ENCODE measurements at places on chromosomes 11 and 22.

DNA sequence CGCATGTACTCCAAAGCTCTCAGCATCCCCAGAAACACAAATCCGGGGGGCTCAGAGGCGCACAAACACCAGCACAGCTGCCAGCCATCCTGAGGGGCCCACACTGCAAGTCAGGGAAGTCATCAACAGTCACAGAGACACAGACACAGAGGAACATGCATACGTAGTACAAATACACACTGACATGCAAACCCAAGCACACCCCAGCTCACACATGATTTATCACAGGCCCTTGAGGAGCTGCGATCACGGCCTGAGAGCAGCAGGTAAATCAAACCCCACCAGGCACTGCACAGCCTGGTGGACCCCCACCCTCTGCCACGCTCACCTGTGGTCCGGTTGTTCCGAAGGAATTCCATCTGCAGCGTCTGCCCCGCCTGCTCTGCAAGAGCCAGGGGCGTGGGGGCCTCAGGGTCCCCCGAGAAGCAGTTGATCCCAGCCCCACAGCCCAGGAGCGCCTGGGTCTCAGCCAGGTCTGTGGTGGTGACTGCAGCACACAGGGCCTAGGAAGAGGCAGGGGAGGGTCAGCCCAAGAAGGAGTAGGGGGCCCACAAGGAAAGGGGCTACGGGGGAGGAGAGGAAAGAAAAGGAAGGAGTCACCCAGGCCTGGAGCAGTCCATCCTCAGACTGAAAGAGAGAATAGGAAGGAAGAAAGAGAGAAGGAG is 28.5 kb upstream of the PDE2A start:
- no peak for DNase-seq

DNA sequence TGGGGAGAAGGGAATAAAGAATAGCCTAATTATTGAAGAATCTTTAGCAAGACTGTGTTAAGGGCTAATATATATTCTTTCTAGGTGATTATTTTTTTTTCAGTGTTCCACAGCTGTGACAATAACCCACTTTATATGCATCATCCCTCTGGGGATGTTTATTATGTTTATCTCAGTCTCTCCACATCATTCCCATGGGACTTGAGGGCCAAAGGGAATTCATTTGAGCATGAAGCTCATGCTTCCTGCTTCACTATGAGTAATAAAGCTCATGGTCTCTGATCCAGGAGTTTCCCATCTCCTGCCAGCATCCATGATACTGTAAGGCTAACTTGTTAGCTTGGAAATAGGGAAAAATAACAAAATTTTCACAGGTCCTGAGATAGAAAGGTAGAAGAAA is 1888.4 kb downstream of the LRRC4C start:
- no peak for DNase-seq

- no peak for DNase-seq
Observed at GRCh38 chr11:59191095-59191494, 19.2 kb downstream of the DTX4 start.

DNA sequence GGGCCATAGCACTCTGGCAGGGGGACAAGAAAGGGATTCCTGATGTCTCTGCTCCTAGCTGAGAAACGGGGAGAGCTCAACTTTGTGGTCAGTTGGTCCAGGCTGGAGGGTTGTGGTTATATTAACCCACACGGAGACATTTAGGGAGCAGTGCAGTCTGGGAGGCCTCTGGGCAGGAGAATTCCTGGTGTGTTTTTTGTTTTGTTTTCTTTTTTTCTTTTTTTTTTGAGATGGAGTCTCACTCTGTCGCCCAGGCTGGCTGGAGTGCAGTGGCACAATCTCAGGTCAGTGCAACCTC is 88.0 kb upstream of the SHISAL1 start:
- no peak for DNase-seq

DNA sequence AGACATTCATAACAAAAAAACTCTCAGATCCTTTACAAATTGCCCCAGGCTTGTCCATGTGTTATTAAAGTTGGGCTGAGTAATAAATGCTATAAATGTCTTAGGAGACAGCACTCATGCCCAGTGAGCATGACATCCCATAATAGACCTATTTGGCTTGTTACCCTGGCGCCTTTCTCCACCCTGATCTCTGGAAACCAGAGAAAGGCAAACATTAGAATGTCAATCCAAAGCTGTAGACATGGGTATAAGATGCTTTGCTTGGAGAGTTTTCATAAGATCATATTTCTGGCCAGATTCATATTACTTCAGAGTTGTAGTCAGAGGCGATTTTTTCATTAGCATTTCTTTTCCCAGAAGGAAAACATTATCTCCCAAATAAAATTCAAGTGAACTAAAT is 161.3 kb upstream of the UBASH3B start:
- no peak for DNase-seq

GRCh38 chr11:85740481-85741400 is 54.7 kb upstream of the CCDC89 start:
- DNase-seq: no peak

DNA sequence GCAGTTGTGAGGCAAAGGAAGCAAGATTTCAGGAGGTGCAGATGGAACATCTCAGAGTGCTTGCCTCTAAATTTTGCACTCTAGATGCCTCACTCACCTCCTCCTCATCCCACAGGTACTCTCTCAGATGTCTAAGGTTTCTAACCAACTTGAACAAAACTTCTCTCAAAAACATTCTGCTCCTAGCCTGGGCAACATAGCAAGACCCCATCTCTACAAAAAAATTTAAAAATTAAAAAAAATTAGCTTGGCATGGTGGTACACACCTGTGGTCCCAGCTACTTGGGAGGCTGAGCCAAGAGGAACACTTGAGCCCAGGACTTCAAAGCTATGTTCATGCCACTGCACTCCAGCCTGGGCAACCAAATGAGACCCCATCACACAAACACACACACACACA is 4.2 kb downstream of the ZNF280A start:
- no peak for DNase-seq

GRCh38 chr11:34644669-34645406 is 23.9 kb downstream of the EHF start:
- no peak for DNase-seq

DNA sequence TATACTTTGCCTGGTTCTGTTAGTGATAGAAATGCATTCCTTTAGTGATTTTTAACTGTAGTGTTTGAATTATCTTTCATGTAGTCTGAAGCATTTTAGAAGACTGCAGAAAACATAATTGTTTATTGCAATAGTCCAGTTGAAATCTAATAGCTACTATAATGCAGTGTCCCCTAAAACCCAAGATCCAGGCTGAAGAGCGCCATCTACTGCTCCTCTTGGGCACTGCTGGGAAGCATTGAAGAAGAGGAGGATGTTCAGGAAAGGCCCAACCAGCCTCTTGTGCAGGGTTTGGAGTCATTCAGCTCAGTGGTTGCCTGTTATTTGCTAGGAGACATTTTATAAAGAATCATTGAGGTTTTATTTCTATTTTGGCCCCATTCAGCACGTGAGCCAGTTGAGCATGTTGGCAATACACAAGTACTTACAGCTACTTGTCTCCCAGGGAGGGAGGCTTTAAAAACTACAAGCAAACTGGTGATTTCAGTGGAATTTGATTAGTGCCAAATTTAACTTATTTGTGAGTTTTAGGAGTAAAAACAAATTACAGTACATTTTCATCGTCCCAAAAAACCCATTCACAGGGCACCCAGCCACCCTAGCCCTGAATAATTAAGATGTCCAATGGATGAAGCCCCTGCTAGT is 74.9 kb upstream of the HORMAD2 start:
- DNase-seq: peak; percentile 51

DNA sequence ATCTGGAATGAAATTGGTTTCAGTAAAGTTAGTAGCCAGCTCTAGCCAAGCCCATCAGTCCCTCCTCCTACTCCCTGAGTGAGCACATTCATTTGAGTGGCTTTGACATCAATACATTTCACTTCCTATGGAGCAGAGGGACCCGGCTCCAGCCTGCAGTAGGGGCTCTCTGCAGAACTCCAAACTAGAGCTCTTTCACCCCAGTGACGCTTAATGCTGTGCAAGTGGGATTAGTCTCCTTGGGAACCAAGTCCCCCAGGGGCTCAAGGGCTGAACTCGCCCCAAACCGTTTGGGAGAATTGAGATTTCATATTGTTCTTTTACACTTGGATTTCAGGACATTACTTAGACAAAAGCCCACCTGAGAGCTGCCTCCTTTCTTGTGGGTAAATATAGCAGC is 4.4 kb upstream of the FAM181B start:
- no peak for DNase-seq

DNA sequence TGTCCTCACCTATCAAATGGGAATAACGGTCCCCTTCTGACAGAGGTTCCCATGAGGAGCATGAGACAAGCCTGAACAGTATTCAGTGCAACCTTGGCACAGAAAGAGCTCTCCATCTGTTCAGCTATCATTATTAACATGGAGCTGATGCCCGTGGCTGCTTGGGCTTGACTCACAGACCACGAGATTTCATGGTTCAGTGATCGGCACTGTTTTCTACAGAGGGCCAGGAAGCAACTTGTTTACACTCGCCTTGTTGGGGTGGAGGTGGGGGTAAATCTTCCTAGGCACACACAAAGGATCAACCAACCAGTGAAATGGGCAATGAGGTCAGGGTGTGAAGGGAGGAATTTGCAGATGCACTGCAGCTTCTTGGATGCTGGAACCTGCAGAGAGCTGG is 88.2 kb downstream of the CWC15 start:
- DNase-seq: no peak

GRCh38 chr11:62439785-62440602 is 21.2 kb downstream of the SCGB1A1 start:
- no peak for DNase-seq

GRCh38 chr11:18080451-18080850 is 25.4 kb downstream of the SAAL1 start:
- DNase-seq: no peak

- DNase-seq: no peak
Observed at GRCh38 chr11:24861440-24861839, 364.6 kb downstream of the LUZP2 start.

GRCh38 chr11:2250485-2250884 is 19.9 kb downstream of the ASCL2 start:
- DNase-seq: no peak

DNA sequence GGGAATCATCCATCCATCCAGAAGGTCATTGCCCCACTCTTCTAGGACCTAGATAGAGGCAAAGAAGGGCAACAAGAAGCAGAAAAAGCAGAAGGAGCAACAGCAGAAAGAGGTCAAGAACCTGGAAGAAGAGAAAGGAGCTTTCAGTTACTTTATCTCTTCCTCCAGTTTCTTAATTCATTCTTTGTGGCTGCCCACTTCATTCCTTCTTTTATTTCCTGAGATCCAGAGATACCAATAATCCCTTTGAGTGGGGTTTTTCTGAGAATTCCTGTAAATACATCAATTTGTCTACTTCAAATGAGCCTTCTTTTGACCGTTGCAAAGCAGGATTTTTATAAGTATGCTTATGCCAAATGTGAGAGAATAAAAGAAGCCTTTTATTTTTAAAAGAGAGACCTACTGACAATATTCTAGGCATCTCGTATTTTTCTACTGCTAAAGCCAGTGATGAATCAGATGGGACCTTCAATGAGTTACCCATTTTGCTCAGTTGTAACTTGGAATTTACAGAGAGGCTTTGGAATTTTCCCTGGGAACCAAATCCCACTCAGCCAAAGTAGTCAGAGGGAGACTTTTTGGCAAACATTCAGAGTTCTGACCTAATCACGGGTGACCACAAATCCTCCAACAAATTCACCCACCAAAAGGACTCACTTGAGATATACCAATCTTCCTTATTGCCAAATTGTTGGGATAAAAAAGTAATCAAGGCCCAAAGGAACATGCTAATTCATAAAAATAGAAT is 54.9 kb downstream of the ZC3H12C start:
- no peak for DNase-seq

DNA sequence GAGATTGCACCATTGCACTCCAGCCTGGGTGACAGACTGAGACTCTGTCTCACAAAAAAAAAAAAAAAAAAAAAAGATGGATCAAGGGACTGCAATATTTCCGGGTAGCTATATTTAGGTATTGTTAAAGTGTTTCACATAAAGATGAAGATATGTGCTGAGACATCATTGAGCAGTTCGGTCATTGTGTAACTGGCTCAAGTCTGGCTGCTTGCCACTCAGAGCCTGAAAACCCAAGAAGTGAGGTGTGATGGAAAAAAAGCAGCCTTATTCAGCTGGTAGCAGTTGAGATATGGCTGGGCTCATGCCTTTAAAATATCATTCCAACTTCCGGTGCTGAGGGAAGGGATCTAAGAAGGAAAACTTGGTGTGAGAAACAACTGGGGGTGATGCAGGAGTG is 46.9 kb downstream of the LUZP2 start:
- no peak for DNase-seq

- no peak for DNase-seq
Observed at GRCh38 chr11:70509476-70509875, 111.1 kb downstream of the CTTN start.

DNA sequence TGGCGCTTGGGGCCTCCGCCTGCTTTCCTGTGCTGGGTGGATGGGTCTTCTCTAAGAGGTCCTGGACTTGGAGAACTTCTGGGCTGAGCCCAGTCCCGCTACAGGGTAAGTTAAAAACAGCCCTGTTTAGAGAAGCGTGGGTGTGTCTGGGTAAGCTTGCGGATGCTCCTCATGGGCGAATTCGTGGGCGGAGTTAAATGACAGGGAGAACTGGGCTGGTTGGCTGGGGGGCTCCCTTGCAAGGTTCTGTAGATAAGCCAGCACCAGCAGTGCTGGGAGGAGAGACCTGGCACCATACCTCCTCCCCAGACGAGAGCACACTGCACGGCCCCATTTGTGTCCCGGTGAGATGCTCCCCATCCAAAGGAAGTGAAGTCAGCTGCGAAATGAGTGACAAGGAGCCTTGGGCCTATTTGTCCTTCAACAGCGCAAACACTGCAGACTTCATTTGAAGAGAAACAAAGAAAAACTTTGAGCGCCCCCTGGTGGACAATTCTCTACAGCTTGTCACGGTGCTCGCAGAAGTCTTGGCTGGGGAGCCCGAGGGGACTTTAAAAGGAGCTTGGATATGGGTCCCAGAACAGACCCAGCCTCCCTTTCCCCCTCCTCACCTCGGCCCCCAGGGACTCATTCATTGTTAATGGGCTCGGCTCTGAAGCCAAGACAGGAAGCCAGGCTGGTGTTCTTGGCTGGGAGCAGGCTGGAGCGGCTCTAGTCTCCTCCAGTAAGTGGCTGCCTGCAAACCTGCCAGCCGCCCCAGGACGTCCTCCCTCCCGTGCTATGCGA is 39.5 kb downstream of the TP53I11 start:
- peak; percentile 81 for DNase-seq

DNA sequence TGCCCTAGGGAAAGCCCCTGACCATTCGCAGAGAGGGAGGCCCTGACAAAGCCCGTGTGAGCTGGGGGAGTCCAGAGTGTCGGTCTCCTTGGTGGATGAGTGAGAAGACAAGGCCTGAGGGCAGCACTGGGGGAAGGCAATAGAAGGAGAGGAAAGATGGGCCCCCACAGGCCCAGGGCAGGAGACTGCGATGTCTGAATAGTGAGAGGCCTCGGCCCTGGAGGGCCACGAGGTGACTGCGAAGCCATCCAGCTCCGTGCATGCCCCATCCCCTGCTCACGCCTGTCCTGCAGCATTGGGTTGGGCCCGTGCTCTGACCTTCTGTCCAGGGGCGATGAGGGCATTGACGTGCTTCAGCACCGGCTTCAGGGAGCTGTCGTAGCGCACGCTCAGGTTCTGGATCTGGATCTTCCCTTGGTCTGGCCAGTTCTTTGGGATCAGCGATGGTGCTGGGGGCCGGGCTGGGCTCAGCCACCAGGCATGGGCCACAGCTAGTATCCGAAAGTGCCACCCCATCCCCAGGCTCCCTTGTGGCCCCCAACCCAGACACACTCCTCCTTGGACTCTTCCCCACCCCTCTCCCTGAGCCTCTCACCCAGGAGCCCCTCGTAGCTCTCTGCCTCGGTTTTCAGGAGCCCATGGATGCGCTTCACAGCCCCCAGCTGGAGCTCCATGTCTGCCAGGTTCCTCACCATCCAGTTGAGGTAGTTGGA is 8.3 kb upstream of the KCNJ11 start:
- no peak for DNase-seq

GRCh38 chr11:65355776-65356393 is 1.3 kb downstream of the TIGD3 start:
- DNase-seq: no peak
